ENCODE measurements at places on chromosomes 4 and X. TPM values are rescaled to one million over a fixed set of nuclear protein-coding genes. Genes with fewer than 3 reads are reported as not detected.

GRCh38 chr4:102754044-102754443 lies 6.7 kb downstream of the MANBA start:
- DNase-seq, result no peak

DNA sequence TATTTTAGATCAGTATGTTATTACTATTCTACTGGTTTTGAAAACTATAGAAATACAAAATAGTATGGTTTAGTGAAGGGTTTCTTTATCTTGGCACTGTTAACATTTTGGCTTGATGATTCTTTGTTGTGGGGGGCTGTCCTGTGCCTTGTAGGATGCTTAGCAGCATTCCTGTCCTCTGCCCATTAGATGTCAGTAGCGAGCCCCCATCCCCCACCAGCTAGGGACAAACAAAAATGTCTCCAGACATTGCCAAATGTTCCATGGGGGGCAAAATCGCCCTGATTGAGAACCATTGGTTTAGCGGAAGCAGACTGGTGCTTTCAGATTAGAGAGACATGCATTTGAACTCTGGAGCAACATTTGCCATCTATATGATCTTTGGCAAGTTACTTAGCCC lies 23.3 kb downstream of the SPARCL1 start:
- DNase-seq, result no peak

- DNase-seq, result no peak
These were observed 1029.0 kb downstream of the FSTL5 start for GRCh38 chr4:161134795-161135194.

DNA sequence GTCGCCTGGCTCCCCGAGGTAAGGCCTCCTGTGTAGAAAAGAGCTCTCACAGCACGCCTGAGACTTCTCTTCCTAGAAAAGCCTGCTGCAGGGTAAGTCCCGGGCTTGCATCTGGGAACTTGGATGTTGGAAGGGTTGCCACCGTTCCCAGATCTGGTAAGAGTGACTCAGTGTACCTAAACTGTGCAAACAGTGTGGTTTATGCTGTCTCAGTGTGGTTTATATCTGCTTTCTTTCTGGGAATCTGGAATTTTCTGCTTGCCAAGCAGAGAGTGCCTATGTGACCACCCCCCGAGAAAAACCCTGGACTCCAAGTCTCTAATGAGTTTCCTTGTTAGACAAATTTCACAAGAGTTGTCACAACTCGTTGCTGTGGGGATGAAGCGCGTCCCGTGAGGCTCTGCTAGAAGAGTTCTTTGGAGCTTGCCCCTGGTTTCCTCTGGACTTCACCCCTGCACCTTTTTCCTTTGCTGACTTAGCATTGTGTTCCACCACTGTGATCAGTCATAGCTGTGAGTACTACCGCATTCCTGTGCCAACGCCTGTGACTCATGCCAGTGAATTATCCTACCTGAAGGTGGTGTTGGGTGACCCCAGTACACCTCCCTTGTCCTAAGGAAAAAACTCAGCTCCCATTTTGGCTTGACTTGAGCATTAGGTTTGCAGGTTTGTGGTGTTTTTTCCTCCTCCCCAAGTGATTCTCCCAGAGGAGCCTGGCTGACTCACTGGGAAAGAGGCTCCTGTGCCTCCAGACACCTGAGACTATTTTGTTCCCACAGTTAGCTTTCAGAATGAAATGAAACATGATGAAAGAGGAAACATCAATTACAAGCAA lies 14.5 kb downstream of the SLC2A9 start:
- no peak for DNase-seq

DNA sequence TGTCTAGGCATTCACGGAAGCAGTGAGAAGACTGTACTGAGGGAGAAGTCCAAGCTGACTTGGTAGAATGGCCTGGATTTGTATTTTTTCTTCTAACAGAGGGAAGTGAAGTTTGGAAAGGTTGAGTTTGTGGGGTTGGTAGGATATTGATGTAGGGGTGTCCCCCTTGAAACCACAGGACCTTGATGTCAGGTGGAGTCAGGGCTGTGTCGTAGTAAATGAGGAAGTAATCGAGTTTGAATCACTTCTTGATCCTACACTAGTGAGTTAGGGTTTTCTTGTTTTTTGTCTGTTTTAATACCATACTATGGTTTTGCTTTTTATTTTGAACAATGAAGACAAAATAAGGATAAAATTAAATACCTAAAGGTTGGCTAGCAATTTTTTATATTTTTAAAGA lies 30.1 kb upstream of the ANAPC4 start:
- no peak for DNase-seq

DNA sequence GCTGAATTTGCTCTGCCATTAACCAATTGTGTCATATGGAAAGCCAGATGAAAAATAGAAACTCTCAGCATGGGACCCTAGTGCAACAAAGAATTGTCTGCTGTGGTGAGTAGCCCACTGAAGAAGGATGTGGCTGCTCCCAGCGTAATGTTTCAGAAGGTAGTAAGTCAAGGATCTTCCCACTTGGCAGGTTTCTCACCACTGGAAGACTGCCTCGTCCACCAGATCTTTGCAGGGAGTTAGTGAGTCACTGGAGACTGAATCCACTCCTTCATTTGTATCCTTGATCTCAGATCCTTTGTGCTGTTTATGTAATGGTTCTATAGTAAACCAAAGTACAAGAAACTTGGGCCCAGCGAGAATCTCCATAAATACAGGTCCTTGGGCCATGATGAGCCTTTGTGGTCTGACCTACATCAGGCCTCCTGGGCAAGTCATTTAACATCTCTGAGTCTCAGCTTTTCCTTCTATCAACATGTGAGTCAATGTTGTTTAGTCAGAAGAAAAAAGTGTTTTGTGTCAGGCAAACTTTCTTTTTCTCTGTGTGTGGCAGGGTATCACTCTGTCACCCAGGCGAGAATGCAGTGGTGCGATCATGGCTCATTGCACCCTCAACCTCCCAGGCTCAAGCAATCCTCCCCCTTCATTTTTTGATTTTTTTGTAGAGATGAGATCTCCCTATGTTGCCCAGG lies 78.0 kb upstream of the CCDC160 start:
- no peak for DNase-seq

DNA sequence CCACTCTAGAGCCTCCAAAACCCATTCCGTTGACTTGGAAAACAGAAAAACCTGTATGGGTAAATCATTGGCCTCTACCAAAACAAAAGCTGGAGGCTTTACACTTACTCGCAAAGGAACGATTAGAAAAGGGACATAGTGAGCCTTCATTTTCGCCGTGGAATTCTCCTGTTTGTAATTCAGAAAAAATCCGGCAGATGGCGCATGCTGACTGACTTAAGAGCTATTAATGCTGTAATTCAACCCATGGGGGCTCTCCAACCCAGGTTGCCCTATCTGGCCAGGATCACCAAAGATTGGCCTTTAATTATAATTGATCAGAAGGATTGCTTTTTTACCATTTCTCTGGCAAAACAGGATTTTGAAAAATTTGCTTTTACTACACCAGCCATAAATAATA lies 60.8 kb downstream of the ZNF732 start:
- DNase-seq, result no peak

- DNase-seq, result no peak
These were observed 1.1 kb downstream of the RPS6KA6 start for GRCh38 chrX:84186603-84187532.

GRCh38 chr4:77154065-77154464 lies 2.9 kb upstream of the CCNG2 start:
- DNase-seq, result no peak

- peak; percentile 28 for DNase-seq
These were observed 2.1 kb upstream of the IL2 start for GRCh38 chr4:122458625-122459024.

DNA sequence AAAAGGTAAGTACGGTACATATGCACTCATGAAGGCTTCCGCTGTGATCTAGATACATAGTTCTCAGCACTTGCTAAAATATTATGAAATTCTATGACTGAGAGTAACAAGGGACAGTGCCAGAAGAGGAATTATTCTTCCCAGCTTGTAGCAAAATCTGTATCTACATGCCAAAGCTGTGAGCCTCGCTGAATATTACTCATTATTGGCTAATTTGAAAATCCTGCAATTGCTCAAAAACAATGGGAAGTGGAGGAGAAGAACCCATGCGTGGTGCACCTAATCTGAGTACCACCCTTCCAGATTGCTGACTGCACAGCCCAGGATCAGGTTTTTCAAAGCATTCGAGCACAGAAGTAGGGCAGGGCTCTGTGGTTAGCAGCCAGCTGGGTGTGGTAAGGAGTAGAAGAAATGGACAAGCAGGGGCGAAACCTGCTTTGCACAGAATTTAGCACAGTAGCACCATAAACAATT lies 17.4 kb upstream of the PDCL2 start:
- peak; percentile 63 for DNase-seq

The BMX gene
- not detected for total RNA-seq

The HERC6 gene
- 11.7 TPM for total RNA-seq

The DSPP gene
- total RNA-seq, result not detected

The ARHGAP36 gene
- total RNA-seq, result not detected

The TBC1D25 gene
- 8.6 TPM for total RNA-seq

The CAMK2D gene
- 306 TPM for total RNA-seq

The SHISA3 gene
- not detected for total RNA-seq

The ARAP2 gene
- not detected for total RNA-seq

The TCEAL7 gene
- 54.0 TPM for total RNA-seq

The TMEM271 gene
- total RNA-seq, result not detected
